ENCODE measurements at places on chromosomes 6 and 20.

GRCh38 chr20:44113618-44114376 is 73.2 kb downstream of the JPH2 start:
- DNase-seq, result no peak

DNA sequence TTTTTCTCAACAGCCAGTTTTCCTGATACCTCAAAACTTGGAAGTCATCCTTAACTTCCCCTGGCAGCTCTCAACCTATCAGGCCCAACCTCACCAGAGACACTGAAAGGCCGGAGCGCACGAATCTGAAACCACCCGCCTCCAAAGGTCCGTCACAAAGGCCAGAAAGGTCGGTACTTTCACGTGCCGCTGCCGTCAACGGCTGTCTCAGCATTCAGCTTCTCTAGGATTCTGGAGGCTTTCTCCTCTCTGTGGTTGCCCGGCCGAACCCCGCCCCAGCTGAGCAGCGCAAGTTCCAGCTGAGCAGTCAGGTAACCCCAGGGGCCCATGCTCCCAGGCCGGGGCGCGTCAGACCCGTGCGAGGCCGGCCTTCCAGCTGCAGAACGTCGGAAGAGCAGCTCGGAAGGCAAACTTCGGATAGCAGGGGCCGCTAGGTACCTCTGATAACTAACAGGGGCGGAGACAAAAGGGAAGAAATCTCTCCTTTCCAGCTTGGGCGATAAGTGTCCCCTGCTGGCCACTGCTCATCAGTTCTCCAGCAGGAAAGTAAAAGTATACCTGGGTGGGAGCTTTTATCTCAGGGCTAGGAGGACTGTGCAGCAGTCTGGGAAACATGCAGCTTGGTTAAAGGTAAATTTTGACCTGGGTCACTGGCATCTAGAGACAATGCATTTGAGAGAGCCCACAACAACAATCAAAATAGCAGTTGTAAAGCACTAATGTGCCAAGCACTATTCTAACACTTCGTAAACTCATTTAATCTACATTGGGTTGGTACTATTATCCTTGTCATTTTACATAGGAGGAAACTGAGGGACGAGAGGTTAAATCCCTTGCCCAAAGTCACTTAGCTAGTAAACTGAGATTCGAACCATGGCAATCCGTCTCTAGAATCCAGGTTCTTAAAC is 16.1 kb downstream of the ZSCAN12 start:
- peak; percentile 64 for DNase-seq

- no peak for DNase-seq
Observed at GRCh38 chr6:111992851-111993250, 61.1 kb upstream of the CCN6 start.

GRCh38 chr6:21489826-21490225 is 103.7 kb upstream of the SOX4 start:
- DNase-seq, result no peak

DNA sequence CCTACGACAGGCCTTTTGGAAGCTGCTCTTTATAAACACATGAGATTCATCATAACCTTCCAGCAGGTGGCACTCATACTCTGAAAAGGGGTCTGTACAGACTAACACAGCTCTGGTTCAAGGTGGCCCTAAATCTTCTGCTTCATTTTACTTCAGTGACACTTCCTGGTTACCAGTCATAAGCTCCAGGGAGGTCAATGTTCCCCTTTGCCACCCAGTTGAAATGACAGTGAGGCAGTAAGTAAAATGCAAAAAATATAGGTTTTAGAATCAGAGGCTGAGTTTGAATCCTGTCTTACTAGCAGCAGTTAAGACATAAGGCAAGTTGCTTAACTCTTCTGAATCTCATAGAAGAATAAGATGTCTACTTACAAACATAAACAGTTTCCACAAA is 132.8 kb downstream of the CDK19 start:
- DNase-seq, result peak; percentile 68

All from AG20443 (cell line).